ENCODE measurements at places on chromosomes 3 and 15.

- no peak for DNase-seq
Observed at GRCh38 chr3:59380146-59380545, 330.3 kb upstream of the CFAP20DC start.

DNA sequence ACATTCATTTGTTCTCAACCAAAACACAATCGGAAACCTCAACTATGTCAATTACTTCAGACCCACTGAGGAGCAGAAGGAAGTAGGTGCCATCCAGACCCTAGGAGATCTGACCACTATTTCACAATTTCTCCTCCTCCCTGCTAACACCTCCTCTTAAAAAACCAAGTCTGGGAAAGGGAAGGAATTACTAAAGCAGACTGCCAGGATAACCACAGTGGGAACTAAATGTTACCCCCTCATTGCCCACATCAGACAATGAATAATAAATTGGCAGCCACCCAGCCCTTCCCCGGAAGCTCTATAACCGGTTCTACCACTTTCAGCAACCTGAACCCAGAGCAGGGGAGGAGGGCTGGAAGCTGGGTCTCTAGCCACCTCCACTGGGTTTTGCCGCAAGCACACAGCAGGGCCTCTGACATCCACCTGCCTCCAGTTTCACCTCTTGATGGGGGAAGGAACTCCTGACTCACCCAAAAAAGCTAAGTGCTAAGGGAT is 17.6 kb downstream of the C15orf62 start:
- DNase-seq, result peak; percentile 52

DNA sequence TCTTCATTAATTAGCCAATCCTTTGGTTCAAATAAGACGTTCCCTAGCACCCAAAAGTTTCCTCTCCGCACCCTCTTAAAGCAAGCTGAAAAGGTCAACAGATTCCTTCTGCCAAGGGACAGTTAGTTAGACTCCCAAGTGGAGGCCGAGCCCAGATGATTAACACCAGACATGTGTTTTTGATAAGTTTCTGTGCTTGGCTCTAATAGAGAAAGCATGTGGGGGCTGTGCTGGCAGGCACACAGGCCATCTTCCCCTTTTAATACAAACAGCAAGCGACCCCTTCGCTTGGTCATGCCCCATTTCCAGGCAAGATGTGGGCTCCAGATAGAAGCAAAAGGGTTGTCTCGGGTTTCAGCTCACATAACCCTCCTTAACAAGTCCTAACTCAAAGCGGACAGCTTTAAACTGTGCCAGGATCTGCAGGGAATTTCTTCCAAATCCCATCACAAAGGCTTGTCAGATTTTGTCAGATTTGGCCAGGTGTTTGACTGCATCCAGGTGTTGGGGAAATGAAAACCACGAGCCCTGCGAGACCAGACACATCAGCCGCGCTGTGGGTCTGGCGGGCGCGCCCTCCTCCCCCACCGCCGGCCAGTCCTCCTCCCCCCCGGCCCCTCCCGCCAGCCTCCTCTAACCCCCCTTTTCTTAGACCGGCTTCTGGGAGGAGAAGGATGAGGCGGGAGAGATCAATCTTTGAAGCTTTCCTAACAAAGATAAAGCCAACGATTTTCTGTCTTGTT is 3.3 kb downstream of the HES1 start:
- peak; percentile 92 for DNase-seq

DNA sequence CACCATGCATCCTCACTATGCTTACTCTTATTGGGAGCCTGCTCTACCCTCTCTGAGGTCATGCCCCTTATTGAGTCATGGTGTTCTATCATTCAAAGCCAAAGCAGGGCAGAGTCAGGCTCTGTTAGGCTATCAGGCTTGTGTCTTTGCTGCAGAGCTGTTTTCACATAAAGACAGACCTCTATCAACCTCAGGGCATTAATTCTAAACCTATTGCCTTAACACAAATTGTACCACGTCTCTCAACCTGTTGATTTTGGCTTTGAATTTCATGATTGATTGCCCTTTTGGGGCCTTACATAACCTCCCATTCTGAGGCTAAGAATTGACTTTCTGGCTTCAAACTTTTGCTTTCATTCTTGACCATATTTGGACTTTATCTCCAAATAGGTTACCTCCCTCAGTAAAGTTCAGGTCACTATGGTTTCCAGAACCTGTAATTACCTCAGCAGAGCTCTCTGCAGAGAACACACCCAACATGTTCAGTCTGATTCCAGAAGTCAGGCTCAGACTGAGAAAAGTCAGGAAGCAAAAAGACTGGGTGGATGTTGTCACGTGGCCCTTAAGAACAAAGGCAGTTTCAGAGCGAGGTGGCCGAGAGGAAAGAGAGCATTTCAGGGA is 221.4 kb upstream of the NANOGP8 start:
- DNase-seq, result peak; percentile 50

GRCh38 chr3:181880331-181880730 is 168.6 kb downstream of the SOX2 start:
- peak; percentile 52 for DNase-seq

DNA sequence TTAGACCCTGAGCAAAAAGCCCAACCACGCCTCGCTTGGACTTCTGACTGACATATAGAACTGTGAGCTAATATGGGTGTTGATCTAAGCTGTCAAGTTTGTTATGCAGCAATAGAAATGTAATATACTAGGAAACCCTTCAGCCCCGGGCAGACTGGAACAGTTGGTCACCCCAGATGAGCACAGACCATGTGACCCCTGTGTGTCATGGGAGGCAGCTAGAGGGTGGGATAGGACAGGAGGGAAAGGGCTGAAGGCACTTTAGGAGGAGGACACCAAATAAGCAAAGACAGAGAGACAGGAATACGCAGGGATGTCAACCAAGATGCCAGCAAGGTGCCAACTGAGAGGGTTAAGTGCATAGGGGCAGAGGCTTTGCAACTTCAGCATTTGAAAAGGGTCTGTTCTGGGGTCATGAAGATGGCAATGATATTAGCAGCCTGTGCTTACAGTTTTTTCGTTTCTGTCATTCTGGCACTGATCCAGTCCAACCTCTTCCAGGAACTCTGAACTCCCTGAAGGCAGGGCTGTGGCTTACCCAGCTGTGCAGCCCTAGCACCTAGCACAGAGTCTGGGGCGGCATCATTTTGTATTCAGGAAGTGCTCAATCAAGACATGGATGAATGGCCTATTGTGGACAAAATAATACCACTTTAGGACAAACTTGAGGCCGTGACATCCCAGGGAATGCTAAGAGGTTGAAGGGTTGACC is 51.4 kb downstream of the HES1 start:
- DNase-seq, result no peak
